ENCODE measurements at places on chromosomes 5 and 9.

GRCh38 chr9:123246534-123246933 is 21.9 kb downstream of the STRBP start:
- no peak for DNase-seq

GRCh38 chr5:473551-474192 is 30.7 kb downstream of the EXOC3 start:
- peak; percentile 51 for DNase-seq

GRCh38 chr5:142245786-142246185 is 79.0 kb downstream of the SPRY4 start:
- DNase-seq = no peak

- DNase-seq = peak; percentile 47
These were observed 233.9 kb upstream of the RPS23 start for GRCh38 chr5:82512025-82512424.

- DNase-seq = no peak
These were observed 52.5 kb downstream of the ECPAS start for GRCh38 chr9:111431684-111432083.

- DNase-seq = peak; percentile 49
These were observed 72.1 kb upstream of the ARAP3 start for GRCh38 chr5:141753971-141754713.

GRCh38 chr5:132810605-132811004 is 2.5 kb upstream of the SOWAHA start:
- DNase-seq = no peak

- DNase-seq = peak; percentile 31
These were observed 59.0 kb upstream of the KLF4 start for GRCh38 chr9:107548298-107549142.

DNA sequence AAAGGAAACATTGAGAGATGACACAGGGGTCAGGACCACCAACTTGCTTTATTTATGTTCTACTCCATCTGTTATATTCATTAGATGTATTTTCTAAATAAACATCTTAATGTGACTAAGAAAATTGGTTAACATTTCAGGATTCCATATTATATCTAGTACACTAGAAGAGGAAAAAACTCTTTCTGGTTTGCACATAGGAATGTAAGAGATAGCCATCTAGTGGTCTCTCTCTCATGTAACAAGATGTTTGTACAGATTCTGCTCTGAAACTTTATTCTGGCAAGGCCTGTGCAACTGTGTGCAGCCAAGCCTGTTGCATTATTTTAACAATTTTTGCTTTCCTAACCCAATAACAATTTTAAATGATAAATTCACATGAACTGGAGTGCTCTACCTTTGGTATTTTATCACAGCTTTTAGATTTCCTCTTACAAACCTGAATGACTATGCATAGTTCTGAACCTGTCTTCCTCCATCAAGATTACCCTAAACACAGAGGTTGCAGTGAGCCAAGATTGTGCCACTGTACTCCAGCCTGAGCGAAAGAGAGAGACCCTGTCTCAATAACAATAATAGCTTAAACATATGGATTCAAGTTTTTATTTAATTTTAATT is 148.2 kb downstream of the GIN1 start:
- no peak for DNase-seq

GRCh38 chr9:133955821-133956411 is 36.2 kb downstream of the VAV2 start:
- peak; percentile 53 for DNase-seq

DNA sequence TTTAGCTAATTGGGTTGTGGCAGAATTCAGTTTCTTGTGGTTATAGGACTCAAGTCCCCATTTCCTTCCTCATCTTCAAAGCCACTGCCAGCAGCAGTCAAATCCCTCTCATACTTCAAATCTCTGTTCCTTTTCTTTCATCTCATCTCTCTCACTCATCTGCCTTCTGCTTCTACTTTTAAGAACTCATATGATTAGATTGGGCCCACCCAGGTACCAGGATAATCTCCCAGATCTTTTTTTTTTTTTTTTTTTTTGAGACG is 8.0 kb upstream of the REEP5 start:
- DNase-seq = no peak

- DNase-seq = no peak
These were observed 75.0 kb upstream of the XPA start for GRCh38 chr9:97772145-97772544.

- no peak for DNase-seq
These were observed 40.1 kb downstream of the TRPM6 start for GRCh38 chr9:74847478-74848152.

- DNase-seq = no peak
These were observed 180.7 kb upstream of the PPP1R2B start for GRCh38 chr5:156669416-156669815.

DNA sequence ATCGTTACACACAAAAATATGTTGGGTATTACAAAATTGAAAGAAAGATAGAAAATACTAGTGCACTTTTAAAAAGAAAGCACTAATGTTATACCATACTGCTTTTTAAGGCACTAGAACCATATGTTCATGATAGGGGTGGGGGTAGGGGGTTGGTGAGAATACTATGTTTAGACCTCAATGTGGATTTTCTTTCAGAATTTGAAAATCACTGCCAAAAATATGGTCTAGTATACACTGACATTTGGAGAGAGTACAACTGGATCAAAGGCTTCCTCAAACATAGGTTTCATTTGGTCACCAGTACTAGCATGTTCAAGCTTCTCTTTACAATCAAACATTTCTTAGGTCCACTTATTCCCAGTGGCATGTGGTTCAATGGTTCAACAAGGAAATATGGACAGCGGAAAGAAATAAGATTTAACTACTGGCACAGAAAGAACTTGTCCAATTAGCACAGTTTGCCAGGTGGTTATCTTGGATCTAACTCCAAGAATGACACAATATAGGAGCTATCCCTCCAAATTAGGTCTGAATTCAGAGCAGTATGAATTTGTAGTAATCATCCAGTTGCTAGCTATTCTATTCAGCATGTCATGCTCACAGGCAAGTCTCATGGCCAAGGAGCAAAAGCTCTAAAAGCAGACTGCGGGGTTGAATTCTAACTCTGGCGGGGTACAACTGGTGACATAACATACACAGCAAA is 139.3 kb downstream of the SLC24A2 start:
- no peak for DNase-seq

DNA sequence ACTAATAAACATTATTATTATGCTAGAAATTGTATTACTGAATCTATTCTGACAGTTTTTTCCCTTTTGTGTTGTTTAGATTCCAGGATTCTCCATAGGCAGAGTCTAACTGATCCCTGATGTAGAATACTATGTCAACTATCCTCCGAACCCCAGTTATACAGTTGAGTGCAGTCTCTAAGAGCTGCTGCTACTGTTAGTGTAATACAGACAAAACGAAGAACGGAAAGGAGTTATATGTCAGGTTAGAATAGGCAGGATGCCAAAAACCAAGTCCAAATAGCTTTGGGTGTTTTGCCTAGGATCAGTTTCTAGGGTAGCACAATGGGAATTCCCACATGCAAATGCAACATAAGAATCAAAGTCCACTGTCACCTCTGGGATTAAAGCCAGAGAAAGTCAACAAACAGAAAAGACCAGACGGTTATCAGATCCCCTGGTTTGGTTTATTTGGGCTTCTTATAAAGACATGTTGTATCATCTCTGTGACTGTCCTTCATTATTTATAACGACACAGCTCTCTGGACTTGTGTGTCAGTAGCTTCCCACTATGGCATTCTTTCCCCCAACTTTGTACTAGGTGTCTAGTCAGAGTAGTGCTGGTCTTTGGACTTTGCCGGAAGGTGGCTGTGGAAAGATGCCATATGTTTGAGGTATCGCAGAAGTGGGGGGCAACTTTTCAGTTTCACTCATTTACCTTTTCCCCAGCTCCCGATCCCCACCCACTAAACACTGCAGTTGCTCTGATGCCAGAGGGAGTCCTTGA is 14.9 kb upstream of the TMEM38B start:
- no peak for DNase-seq

DNA sequence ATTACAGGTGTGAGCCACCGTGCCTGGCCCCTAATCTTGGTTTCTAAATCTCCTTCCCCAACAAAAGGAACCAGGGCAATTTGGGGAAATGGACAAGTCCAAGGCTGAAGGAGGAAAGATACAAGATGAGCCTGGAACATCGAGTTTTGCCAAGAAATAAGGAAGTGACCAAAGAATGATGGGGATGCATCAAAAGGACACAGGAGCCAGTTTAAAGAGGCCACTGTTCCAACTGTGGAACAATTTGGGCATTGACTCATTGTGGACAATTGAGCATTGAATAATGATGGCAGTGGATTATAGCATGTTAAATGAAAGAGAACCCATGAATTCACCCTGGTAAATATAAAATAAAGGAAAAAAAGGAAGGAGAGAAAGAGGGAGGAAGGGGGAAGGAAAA is 47.5 kb downstream of the DUSP1 start:
- DNase-seq = no peak

GRCh38 chr9:85973238-85973637 is 32.3 kb downstream of the NAA35 start:
- DNase-seq = no peak

- no peak for DNase-seq
These were observed 133.7 kb upstream of the ASTN2 start for GRCh38 chr9:117548556-117548955.

GRCh38 chr5:143217065-143217803 is 186.3 kb downstream of the NR3C1 start:
- peak; percentile 56 for DNase-seq

GRCh38 chr5:72035831-72036230 is 71.4 kb upstream of the MAP1B start:
- DNase-seq = no peak

- DNase-seq = no peak
These were observed 47.5 kb downstream of the RAPGEF6 start for GRCh38 chr5:131587541-131587940.

GRCh38 chr9:128895556-128895955 is 13.6 kb downstream of the LRRC8A start:
- DNase-seq = no peak

GRCh38 chr9:123365287-123365880 is 9.4 kb downstream of the CRB2 start:
- DNase-seq = no peak

GRCh38 chr5:66337626-66338226 is 193.6 kb downstream of the SREK1 start:
- no peak for DNase-seq

DNA sequence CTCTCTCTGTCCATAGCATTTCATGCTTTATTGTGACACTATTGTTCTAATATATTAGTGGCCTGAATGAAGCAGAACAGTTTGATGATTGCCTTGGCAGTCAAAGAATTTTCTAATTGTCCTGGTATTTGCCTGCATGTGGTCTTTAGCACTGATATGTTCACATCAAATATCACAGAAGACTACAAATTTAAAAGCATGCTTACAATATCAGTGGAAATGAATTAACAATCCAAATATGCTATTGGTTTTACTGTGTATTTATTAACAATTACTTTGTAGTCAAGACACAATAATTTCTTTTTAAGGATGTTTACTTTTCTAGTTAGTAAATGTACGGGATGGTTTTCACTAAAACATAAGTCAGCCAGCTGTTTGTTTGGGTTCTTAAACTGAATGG is 18.3 kb downstream of the EFNA5 start:
- DNase-seq = no peak

DNA sequence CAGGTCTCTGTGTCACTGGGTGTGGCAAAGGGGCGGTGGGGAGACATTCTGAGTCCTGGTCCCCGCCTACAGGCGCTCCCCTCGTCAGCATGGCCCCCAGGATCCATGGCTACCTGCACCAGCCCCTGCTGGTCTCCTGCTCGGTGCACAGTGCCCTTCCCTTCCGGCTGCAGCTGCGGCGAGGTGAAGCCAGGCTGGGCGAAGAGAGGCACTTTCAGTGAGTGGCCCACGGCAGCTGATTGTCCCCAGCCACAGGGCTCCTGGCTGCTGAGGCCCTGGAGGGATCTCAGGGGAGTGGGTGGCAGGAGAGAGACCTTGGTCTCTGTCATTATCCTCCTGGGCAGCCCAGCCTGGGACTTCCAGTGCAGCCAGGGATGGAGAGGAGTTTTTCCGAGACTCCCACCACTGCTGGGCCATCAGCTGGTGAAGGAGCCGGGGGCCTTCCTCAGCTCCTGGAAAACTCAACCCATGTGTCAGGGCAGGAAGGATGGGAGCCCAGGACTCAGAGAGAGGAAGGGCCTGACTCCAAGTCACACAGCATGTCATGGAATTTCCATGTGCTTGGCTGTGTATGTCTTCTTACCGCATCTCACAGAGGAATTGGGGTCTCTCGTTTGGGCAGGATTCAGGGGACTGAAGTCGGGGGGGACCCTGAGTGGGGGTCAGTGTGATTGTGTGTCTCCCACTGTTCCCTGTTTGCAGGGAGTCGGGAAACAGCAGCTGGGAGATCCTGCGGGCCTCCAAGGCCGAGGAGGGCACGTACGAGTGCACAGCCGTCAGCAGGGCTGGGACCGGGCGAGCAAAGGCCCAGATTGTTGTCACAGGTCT is 37.4 kb downstream of the HMCN2 start:
- DNase-seq = no peak

DNA sequence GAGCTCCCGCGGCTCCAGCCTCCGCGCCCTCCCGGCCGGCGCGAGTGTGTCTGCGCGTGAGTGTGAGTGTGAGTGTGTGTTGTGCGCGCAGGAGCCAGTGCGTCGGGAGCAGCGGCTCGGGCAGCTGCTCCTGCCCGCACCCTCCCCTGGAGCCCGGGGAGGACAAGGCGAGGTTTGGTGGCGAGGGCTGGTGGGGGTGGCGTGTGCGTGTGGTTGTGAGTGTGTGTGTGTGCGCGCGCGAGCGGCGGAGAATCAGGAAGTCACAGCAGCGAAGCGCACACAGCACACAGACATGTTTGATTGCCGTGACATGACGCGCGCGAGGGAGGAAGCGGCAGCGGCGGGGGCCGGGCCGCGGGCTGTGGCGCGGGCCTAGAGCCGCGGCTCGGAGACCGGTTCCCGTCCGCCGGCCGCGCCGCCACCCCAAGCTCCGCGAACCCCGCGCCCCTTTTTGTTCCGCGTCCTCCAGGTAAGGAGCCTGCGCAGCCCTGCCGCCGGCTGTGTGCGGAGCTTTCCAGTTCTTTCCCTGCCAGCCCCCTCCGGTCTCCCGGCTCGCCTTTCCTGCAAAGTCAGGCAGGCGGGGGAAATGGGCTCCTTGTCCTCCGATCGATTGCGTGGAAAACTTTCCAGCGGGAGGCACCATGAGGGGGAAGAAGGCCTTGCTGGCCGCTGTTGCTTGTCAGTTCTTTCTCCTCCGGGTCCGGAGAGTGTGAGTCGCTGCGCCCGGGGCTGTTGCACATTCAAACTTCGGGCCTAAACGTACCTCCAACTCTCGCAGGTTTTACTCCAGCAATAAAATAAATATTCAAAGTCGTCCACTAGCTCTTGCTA is 2.4 kb downstream of the SMARCA2 start:
- DNase-seq = peak; percentile 83

DNA sequence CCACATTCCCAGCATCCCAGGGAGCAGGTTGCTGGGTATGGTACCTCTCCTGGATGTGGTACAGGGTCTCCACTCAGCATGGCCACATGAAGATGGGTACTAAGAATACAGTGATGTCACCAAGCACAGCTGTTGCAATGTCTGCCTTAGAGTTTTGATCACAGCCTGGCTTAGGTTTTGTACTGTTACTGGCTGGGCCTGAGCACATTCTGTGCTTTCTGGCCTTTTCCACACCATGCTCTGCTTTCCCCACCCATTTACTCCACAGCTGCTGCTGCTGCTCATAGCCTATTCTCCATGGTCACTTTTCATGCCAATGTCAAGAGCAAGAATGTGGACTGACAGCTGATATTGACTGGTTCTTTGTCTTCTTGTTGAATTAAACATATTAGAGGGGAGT is 481.9 kb downstream of the ARHGEF28 start:
- DNase-seq = no peak

Measured in activated CD4-positive, alpha-beta T cell treated with anti-CD3 and anti-CD28 coated beads for 36 hours (primary cell).